T-helper 9 cell (primary cell): ENCODE measurements at places on chromosomes 2 and 18.

GRCh38 chr2:147934881-147935620 is 85.5 kb downstream of the ORC4 start:
- no peak for DNase-seq

DNA sequence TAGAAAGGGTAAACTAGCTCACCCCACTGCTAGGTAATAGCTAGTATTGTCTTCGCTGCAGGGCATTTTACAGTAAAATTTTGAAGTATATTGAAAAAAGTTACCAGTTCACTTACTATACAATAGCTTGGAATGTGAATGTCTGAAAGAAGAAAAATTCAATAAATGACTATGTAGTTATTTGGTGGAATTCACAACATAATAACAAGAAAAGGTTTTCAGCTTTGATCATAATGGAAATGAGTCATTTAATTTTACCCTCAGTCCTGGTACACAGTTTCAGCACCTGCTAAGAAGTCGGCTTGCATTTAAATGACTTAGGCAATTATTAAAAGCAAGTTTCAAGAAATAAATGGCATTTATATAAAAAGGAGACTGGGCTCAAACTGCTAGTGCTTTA is 90.4 kb downstream of the NUP35 start:
- no peak for DNase-seq

- no peak for DNase-seq
Measured at GRCh38 chr2:9770006-9770307, 73.3 kb upstream of the TAF1B start.

GRCh38 chr18:48886520-48887293 is 64.1 kb downstream of the SMAD7 start:
- DNase-seq, result no peak

- DNase-seq, result no peak
Measured at GRCh38 chr18:10100941-10101701, 187.3 kb downstream of the VAPA start.

DNA sequence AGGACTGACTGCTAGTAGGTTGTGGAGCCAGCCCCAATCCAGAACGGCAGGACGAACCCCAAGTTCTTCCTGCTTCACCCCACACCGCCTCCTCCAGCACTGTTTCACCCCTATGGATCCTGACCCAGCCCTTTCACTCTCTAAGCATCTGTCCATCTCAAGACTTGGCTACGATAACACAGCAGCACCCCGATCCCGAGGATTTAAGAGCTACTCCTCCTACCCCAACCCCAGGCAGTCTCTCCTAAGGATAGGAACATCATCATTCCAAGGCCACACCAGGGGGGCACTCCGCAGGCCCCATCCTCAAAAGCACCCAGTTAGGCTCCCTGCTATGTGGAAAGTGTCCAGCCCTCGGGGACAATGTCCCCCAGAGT is 645 bp downstream of the KCTD18 start:
- DNase-seq, result no peak

GRCh38 chr2:187853381-187853791 is 299.2 kb upstream of the TFPI start:
- DNase-seq, result no peak

DNA sequence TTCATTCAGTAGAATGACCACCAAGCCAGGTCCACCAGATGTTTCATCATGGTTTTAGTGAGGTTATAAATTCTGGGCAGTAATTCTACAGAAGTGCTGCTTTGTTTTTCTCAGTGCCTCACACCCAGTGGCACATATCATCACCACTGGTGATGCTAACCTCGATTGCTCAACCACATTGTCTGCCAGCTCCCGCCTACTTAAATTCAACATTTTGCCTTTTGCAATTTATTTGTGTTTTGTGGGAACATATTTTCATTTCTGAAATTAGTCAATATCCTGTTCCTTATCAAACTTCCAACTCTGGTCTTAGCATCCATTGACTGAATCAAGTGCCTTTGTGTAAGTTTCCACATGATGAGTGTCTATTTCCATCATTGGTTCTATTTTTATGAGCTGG is 62.3 kb upstream of the TMEM178A start:
- no peak for DNase-seq

- DNase-seq, result no peak
Measured at GRCh38 chr18:72762515-72763122, 105.2 kb downstream of the NETO1 start.

- no peak for DNase-seq
Measured at GRCh38 chr18:75455249-75456198, 28.0 kb upstream of the SMIM21 start.

GRCh38 chr18:36424741-36425142 is 127.2 kb downstream of the FHOD3 start:
- no peak for DNase-seq

DNA sequence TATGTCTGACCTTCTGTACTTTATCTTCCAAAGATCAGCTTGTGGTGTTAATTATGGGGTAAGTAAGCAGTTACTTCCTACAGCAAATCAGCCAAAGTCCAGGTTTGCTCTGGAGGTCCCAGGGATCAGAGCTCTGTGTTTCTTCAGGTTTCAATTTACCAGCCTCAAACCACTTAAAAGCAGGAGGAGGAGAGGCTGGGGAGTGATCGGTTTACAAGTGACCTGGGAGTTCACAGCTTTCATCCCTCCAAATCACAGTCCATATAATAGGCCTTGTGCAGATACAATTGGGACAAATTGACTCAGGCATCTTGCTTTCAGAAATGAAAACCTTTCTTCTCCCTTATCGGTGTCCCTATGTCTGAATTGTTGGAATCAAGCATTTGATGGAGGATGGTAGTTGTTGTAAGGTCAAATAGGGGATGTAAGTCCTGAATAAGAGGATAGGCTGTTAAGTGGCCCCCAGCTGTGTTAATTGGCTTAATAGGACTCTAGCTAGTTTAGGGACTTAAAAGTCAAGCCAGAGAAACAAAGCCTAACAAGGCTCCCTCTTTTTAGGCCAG is 188.0 kb upstream of the NT5C1B start:
- no peak for DNase-seq

- no peak for DNase-seq
Measured at GRCh38 chr2:147405651-147406050, 439.2 kb upstream of the ACVR2A start.

GRCh38 chr18:14919666-14920065 is 171.7 kb downstream of the ANKRD30B start:
- DNase-seq, result no peak

- no peak for DNase-seq
Measured at GRCh38 chr2:180405520-180405919, 398.4 kb upstream of the CWC22 start.

DNA sequence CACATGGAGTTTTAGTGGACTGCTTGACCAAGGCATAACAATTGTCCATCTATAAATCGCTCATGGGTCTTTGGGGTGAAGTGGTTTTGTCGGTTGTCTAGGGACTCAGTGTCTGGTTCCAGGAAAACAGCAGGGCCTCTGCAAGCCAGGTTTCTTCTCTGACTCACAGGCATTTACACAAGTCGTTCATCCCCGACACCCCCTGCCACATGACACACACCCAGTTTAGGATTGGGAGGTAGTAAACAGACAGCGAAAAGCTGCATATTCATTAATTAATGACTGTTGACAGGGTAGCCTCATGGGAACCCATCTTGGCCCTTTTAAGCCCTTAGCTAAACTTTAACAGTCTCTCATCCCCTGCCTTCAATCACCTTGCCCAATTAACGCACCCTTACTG is 194.8 kb upstream of the ACVR2A start:
- DNase-seq, result no peak

GRCh38 chr2:3445891-3446290 is 66.4 kb downstream of the TRAPPC12 start:
- DNase-seq, result no peak

- no peak for DNase-seq
Measured at GRCh38 chr2:160372010-160372356, 121.6 kb downstream of the RBMS1 start.

GRCh38 chr18:28036488-28036887 is 140.4 kb downstream of the CDH2 start:
- no peak for DNase-seq

- DNase-seq, result no peak
Measured at GRCh38 chr18:35974181-35974580, 1.7 kb downstream of the RMP24 start.

DNA sequence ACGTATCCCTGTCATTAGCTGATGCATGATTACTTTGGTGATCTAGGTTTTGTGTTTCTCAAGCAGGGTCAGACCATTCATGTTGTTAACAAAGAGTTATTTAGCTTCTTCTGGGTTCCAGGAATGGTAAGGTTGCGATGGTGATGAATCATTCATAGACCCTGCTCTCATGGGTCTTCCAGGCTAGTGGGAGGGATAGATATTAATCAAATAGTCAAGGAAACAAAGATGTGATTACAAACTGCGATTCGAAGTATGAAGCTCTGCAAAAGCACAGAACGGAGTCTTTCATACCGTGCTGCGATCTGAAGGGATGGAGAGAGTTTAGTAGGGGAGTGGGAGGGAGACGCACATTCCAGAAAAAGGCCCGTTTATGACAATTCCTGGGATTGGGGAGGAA is 42.1 kb downstream of the CAVIN2 start:
- DNase-seq, result no peak

DNA sequence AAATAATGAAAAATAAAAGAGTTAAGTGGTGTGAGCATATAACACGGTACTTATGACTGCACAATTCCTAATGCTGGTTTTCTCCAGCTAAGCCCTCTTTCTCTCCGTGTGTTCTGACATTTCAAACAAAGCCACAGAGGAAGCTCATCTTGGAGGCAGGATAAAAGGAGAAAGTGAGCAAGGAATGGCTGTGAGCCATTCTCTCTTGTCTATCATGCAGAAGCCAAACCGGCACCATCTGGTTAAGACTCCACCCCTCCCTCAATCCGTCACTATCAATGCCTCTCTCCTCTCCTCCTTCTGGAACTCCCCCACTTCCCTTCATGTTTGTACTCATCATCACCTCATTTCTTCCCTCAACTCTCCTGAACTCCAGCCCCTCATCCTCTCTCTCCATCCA is 210.4 kb downstream of the TMEM163 start:
- no peak for DNase-seq

DNA sequence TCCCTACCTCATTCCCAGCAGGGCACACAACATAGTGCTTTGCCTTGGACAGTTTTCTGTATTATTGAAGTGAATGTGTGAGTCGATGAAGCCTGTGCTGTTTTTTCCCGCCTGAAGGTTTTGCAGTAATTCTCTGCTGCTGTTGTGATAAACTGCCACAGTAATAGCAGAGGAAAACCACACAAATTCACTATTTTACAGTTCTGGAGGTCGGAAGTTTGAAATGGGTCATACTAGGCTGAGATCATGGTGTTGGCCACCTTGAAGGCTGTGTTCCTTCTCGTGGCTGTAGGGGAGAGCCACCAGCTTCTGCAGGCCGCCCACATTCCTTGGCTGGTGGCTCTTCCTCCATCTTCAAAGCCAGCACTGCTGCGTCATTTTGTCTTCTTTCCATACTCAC is 678 bp upstream of the SLC16A14 start:
- DNase-seq, result no peak

DNA sequence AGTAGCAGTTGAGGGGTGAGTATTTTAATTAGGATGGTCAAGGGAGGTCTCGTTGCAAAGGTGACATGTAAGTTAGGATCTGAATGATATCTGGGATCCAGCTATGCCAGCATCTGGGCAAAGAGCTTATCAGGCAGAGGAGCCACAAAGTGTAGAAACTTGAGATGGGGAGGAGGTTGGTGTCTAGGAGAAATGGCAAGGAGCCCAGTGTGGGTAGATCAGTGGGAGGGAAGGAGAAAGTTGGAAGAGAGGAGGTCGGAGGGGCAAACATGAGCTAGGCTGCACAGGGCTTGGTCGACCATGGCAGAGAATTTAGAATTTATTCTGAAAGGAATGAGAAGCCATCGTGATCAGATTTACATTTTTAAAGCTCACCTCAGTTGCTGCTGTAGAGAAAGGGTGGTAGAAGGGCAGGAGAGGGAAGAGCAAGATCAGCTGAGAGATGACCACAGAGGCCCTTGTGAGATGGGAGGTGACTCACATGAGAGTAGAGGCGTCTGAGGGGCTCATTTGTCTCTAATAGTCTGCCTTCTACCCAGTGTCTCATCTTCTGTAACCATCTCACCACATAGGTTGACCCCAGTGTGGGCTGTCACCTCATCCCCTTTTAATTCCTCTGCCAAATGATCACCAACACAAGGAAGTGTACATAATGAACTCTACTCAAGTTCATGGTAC is 170.0 kb downstream of the ETAA1 start:
- no peak for DNase-seq

GRCh38 chr2:9641641-9642040 is 10.8 kb upstream of the YWHAQ start:
- DNase-seq, result no peak

GRCh38 chr2:99598441-99598840 is 108.6 kb upstream of the REV1 start:
- DNase-seq, result no peak

GRCh38 chr2:33216508-33217182 is 259.8 kb upstream of the RASGRP3 start:
- DNase-seq, result no peak

DNA sequence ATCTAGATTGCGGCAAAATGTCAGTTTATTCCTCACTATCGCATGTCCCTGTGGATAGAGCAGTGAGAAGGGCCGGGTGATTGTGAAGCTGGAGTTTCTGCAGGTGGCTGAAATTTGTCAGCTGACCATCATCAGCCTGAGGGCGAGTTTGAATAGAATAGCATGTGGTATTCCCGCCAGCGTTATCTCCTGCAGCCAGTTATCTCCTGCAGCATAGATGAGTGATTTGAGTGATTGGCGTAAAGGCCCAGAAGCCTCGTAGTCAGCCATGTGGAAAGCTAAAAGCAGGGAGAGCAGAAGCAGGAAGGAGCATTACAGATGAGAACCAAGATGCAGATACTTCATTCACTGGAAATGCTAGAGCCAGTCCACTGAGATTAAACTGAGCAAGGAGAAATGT is 65.5 kb downstream of the CABLES1 start:
- DNase-seq, result no peak

GRCh38 chr2:99183025-99183424 is 2.0 kb downstream of the MRPL30 start:
- no peak for DNase-seq

DNA sequence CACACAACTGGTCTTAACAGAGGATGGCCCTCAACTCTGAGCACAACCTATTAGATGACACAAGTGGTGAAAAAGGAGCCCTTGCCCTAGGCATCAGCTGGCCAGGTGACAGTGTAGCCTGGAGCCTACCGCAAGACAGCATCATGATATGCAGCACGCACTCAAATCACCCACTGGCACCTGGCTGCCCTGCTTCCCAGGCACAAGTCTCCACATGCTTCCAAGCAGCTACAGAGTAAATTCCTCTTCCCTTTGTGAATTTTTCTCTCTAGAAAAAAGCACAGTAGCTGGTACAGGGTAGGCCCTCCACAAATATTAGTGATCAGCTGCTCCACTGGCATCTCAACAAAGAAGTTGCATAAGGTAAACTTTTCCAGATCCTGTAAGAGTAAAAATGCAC is 6.0 kb downstream of the FBXO15 start:
- DNase-seq, result no peak

GRCh38 chr2:63572001-63572400 is 16.3 kb downstream of the WDPCP start:
- DNase-seq, result no peak
